Fibroblast of skin of right quadriceps (primary cell): ENCODE measurements at places on chromosomes 5 and 9.
A peak's percentile ranks its signal among the peaks of the same experiment; 100 is the strongest.

DNA sequence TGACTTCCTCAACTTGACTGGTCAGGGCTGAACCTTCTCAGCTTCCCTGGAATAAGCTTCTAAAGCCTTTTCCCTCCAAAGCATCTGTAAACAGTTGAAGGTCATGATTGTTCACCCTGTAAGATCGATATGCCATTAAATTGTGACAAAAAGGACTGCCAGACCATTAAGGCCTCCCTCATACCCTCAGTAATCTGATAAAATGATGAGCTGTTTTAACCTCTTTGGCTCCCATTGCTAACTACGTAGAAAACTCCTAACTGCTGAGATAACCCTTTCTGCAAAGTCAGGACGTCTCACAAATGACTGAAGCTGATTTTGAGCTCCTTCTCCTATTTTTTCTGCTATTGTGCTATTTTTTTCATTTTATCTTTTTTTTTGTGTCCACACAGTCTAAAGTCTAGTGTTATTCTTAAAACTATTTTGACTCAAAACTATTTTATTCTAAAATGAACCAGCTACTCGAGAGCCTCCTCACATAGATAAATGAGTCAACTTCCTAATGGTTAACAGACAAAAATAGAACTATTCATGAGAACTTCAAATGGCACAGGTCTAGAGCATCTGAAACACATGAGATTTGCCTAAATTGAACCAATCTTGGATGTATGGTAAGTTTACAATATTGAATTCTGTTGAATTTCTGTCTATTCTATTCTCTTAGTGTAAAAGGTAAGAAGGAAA is 395.6 kb upstream of the TLE4 start:
- no peak for DNase-seq

- DNase-seq: peak; percentile 75
Observed at GRCh38 chr9:110330484-110331105, 7.1 kb downstream of the TXNDC8 start.

DNA sequence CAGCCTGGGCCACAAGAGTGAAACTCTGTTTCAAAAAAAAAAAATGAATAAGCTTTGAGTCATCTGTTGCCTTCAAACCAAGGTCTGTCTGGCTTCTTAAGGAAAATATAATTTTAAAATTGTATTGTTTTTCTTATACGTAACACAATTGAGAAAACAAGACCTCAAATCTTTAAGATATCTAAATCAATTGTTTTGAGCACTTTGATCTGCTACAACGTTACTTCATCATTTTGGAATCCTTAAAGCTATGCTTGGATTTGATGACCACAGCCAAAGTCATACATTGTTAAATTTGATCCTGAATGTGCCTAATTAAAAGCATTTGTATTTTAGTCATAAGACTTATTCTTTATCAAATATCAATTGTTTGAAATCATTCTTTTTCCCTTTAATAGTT is 37.7 kb upstream of the VCAN start:
- peak; percentile 50 for DNase-seq

GRCh38 chr5:89232139-89232603 is 349.2 kb upstream of the MEF2C start:
- DNase-seq: peak; percentile 16

- no peak for DNase-seq
Observed at GRCh38 chr5:81007637-81008027, 47.5 kb downstream of the RASGRF2 start.

DNA sequence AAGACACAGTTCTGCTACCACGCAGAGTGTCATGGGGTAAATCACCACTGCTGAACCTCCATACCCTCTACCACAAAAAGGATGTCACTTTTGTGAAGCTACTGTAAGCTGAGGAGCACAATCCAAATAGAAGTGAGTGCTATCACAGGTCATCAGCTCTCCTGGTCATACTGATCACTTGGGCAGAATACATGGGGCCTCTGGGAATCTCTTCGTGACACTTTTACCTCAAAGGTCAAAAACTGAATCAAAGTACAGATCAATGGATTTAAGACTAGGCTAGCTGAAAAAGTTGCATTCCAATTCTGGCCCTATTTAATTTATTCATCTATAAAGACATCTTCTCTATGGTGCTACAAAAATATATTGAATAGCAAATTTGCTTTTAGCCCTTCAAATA is 115.5 kb downstream of the MPDZ start:
- DNase-seq: no peak

DNA sequence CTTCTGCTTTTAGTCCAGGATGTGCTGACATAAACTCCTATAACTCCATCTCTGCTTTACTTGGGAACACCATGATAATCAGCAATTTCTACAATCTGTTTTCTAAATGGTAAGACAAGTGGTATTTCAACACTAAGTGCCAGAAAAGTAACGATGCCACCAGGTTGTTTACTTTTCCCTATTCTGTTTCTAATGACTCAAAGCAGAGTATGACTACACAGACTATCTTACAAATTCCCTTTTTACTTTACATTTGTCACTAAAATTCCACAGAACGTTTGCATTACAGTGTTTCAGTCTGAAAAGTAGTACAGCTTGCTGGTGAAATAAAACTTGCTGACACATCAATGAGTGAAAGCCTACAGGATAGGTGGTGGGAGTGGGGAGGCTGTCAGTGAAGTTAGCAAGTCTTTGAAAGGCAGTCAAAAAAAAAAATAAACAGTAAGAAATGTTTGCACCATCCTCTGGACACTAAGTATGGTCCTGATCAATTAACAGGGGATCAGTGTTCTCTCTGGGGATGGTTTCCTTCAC is 186.5 kb downstream of the LURAP1L start:
- no peak for DNase-seq

DNA sequence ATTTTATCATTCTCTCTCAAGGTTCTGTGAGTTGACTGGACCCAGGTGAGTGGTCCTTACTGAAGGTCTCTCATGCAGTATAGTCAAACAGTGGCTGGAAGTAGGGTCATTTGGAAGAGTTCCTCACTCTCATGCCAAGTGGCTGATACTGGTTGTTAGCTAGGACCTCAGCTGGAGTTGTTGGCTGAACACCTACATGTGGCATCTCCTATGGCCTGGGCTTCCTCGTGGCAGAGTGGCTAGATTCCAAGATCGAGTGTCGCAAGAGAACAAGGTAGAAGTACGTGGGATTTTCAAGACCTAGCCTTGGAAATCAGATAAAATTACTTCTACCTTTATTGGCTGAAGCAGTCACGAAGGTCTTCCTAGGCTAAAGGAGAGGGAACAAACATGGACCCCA is 7.6 kb downstream of the SLC31A2 start:
- DNase-seq: no peak

- peak; percentile 33 for DNase-seq
Observed at GRCh38 chr9:113876151-113876992, at the start of gene ZNF618. Gene ZNF618 (plus strand): TSS chr9:113876309. CDS start chr9:113876381, 72 bp downstream.

DNA sequence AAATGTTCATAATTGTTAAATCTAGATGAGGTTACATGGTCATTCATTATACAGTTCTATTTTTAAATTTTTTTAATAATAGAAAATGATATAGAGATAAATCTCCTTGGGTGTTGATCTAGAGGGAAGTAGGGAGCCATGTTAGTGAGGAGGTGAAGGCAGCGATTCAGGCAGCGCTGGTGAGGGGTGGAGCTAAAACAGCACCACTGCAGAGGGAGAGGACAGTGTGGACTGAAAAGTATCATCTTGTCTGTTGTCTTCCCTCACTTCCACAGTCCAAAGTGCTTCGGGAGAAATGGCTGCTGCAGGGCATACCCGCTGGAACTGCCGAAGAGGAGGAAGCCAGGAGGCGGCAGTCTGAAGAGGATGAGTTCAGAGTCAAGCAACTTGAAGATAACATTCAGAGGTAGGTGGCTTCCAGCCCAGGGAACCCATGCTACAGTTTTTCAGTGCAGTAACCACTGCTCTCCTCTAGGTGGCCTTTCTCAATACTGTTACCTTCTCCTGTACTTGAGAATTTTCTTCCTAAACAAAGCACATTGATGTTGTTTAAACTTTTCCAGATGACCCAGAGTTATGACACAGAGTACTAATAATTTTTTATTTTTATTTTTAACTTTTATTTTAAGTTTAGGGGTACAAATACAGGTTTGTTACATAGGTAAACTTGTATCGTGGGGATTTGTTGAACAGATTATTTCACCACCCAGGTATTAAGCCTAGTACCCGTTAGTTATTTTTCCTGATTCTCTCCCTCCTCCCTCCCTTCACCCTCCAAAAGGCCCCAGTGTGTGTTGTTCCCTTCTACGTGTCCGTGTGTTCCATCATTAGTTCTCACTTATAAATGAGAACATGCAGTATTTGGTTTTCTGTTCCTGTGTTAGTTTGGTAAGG is 100.5 kb downstream of the PALM2AKAP2 start:
- DNase-seq: peak; percentile 28

GRCh38 chr5:80837679-80838078 is 122.5 kb upstream of the RASGRF2 start:
- DNase-seq: no peak

GRCh38 chr5:35853631-35854030 is 3.1 kb upstream of the IL7R start:
- no peak for DNase-seq

GRCh38 chr5:142499591-142500226 is 174.9 kb upstream of the SPRY4 start:
- DNase-seq: no peak

- no peak for DNase-seq
Observed at GRCh38 chr5:142095035-142095434, 13.5 kb upstream of the NDFIP1 start.

- DNase-seq: peak; percentile 59
Observed at GRCh38 chr9:12708562-12709298, 15.5 kb downstream of the TYRP1 start.

DNA sequence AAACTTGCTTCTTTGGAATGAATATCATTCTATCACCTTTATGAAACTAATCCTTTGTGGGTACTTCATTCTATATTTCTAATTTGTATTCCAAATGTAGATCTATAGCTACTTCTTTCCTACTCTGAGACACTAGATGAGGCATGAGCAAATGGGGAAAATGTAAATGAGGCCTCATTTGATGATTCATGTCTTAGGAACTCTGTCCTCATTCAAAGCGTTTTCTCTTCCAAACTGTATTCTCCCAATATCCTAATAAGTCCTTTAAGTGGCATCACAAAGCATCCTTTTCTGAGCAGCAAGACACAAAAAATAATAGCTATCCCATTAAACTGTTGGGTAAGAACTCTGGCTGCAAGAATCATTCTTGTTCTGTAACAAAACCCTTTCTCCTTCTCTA is 56.1 kb downstream of the TTLL11 start:
- peak; percentile 80 for DNase-seq

GRCh38 chr5:77167695-77168121 is 42.8 kb upstream of the PDE8B start:
- DNase-seq: peak; percentile 95

DNA sequence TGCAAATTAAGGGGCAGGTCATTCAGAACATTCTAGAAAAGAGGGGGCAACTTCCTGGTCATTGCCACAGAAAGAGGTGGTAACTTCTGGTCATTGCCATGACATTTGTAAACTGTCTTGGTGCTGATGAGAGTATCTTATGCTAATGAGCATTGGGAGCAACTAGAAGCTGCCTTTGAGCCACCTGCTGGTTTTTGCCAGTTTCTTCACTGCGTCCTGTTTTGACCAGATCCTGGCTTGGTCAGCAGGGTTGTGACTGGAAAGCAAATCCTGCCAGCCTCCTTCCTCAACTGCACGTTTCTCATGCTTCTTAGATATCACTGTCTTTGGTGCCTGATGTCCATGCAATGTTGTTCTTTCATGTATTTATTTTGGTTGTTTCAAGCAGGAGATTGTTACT is 53.2 kb upstream of the SPATA31C2 start:
- DNase-seq: no peak

DNA sequence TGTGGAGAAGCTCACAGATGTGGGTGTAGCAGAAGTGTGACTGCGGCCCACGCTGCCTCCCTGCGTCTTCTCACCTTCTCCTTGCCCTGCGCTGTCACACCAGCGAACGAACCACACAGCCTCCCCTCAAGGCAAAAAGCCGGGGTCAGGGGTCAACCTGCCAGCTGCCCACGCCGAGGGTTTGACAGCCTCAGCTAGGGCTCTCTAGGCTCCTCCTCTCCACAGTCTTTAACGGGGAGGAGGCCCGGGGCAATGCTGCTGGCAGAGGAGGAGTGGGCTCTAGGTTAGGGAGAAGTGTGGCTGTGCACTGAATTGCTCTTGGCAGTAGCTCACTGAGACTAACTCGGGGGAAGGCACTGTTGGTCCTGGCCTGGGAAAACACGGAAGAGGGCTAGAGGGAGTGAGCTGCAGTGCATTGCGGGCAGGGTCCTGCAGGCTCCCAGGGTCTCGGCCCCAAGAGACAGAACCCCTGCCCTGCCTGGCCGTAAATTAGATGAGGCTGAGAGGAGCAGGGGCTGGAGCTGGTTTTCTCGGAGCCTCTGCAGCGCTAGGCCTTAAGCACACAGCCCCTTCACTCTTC is 4.2 kb upstream of the TRIM52 start:
- DNase-seq: no peak

DNA sequence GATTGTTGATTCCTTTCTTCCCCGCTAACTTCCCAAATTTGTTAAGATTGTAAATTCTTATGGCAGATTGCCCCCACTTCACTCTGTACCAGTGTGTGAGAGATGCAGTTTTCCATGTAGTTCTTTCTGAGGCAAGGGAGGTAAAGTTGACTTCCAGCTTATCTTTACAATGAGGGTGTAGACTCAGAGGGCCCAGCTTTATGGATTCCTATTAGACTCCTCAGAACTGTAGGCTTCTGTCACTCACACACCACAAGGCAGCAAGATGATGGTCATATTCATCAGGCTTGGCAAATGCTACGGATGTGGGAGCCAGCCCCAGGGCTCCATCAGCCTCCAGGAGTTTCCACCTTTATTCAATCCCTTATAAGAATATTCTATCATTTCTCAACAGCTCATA is 461.9 kb upstream of the KLF4 start:
- DNase-seq: no peak

GRCh38 chr5:53766673-53767072 is 206.2 kb downstream of the NDUFS4 start:
- DNase-seq: no peak

DNA sequence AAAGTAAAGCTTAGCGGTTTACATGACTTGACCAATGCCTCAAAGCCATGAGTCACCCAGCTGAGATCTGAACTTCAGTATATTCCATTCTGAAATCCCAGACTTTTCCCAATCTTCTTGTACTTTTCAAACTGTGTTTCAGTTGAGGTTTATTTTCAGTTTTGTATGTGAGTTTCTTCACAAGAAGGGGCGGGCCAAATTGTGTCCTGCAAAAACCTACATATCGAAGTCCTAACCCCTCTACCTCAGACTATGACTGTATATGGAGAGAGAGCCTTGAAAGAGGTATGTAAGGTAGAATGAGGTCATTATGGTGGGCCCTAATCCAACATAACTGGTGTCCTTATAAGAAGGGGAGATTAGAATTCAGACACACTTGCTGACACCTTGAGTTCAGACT is 666 bp upstream of the TLR4 start:
- no peak for DNase-seq

GRCh38 chr5:110267714-110268113 is 458.8 kb downstream of the TMEM232 start:
- DNase-seq: no peak

GRCh38 chr9:95666096-95666784 is 149.5 kb upstream of the PTCH1 start:
- no peak for DNase-seq

- DNase-seq: no peak
Observed at GRCh38 chr5:64632251-64632650, 58.1 kb upstream of the SHISAL2B start.

GRCh38 chr9:122113574-122113973 is 20.5 kb upstream of the TTLL11 start:
- no peak for DNase-seq

- no peak for DNase-seq
Observed at GRCh38 chr5:109741390-109741789, 51.7 kb downstream of the MAN2A1 start.
